ENCODE measurements at places on chromosomes 12 and 14.

GRCh38 chr14:34650786-34651584 lies 21.0 kb upstream of the SNX6 start:
- no peak for DNase-seq

DNA sequence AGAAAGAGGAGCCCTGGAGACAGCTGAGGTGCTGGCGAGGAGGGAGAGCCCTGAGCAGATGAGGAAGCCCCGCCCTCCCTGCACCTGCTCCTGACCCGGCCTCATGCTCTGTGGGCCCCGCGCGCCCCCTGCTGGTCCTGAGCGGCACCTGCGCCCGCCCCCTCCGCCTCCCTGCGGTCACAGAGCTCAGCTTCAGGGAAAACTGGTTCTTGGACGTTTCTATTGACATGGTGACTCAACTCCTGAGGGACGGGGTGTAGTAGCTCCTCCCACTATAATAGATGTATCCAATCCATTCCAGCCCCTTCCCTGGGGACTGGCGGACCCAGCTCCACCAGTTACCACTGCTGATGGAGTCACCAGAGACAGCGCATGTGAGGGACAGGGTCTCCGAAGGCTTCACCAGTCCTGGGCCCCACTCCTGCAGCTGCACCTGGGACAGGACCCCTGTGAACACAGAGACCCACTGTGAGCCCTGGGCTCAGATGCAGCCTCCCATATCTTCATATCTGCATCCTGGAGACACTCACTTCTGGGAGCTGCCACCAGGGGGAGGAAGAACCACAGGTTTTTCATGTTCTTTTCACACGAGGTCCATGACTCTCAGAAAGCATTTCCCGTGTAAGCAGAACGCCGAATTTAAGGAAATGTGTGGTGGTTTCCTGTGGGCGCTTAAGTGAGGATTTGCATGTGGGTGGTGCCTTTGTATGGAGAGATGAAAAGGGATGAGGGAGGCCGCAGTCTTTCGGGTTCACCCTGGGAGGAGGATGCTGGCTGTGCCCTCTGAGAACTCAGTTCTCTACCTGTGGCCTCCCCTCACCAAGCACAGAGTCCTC lies 1346.4 kb downstream of the TMEM121 start:
- DNase-seq = peak; percentile 81

DNA sequence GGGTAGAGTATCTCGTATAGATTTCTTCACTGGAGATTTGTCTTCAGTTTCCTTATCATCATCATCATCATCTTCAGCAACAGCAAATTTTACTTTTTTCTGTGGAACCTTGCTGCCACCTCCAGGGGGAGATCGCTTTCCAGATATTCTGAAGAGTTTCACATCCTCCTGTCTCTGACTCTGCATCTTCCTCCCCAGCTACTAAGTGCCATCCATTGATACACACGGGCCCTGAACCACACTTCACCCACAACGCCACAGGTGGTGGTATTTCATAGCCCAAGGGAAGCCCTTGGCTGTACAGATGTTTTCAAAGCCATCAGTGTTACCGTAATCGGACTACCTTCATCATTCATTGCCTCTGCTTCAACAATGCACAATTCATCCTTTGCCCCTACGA lies 82.2 kb downstream of the PPP2R5C start:
- no peak for DNase-seq

GRCh38 chr14:96252999-96253539 lies 2.9 kb upstream of the BDKRB1 start:
- no peak for DNase-seq

DNA sequence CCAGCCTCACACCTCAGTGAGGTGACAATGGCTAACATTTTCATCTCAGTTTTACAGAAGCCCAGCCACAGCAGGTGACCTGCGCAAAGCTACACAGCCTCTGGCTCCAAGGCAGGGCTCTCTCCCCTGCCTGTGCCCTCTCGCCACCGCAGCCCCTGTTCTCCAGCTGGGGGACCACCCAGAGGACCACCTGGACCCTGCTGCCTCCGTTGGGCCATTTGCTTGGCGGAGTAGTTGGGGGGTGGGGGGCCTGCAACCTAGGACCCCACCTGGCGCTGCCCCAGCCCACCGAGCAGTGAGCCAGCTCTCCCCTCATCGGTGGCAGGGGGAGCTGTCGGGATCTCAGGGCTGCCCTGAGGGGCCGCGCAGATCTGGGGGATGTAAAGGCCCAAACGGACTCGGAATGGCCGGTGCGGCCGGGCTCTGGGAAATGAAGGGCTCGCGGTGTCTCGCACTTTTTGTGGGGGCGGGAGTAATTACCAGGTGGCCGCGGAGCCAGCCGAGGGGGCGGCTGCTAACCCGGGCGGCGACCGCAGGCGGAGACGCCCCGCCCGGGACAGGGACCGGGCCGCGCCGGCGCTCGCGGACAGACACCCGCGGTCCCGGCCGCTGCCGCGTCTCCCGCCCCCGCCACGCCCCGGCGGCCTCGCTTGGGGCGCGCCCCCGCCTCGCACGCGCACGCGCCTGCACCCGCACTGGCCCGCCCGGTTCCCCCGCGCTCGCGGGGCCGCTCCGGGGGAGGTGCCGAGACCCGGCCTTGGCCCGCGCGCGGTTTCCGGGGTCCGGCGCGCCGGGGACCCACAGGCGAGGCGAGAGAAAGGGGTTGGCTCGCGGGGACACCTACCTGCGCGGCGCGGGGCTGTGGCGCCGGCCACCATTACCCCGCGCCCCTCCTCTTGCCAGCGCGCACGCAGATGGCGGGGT lies 8.6 kb upstream of the GPR68 start:
- DNase-seq = no peak

DNA sequence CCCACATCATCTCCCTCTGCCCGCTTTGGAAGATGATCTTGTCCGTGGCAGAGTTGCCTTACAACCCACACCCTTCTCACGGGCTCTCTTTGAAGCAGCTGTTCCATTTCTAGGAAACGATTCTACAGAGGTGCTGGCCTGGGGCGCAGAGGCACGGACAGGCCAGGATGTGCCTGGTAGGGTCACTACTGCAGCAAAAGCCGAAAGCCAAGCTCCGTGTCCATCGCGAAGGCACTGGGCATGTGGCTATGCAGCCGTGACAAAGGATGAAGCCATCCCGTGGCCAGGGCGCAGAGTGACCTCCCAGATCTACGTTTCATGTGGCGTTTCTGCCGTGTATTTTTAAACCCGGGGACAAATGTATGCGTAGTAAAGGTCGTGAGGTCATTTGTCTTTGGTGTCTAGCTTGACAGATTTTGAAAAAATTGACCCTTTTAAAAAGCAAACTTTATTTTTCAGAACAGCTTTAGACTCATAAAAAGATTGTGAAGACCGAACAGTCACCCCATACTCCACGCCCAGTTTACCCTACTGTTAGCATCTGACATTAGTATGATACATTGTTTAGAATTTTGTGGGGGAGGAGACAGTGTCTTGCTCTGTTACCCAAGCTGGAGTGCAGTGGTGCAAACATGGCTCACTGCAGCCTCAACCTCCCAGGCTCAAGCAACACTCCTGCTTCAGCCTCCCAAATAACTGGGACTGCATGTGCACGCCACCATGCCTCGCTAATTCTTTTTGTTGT lies 40.4 kb upstream of the NCOR2 start:
- DNase-seq = no peak

DNA sequence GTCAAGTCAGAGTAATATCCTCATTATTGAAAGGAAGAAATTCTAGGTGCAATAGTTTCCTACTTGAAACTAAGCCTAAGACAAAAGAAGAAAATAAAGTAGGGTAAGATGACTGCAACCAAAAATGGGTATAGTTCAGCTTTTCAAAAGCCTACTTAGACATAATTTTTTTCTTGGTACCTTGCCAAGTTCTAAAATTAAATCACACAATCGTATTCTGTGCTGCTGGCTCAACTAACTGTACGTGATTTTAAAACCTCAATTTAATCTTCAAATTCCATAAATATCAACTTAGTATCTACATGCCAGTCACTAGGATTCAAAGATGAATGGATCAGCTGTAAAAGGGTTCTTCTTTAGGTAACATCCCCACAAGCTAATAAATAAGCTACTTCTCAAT lies 56.9 kb downstream of the SCAF11 start:
- no peak for DNase-seq

DNA sequence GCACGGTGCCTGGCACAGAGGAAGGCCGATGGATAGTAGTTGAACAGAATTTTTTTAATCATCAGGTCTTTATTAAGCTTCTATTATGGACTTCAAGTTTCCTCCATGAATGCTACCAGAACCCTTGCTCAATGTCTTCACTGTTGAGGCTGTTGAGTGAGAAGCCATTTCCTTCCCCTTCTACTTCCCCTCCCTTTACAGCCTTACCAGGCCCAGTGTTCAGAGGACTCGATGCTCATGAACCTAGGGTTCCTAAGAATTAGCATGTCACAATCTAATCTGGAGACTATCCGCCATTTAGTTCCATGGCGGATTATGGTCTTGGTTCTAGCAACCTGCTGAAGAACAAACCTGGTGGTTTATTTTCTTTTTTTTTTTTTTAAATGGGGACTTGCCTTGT lies 17.7 kb downstream of the ETV6 start:
- no peak for DNase-seq

- no peak for DNase-seq
Measured at GRCh38 chr14:49240383-49240782, 345.8 kb downstream of the RPS29 start.
